ENCODE measurements at places on chromosomes 16 and 17.

DNA sequence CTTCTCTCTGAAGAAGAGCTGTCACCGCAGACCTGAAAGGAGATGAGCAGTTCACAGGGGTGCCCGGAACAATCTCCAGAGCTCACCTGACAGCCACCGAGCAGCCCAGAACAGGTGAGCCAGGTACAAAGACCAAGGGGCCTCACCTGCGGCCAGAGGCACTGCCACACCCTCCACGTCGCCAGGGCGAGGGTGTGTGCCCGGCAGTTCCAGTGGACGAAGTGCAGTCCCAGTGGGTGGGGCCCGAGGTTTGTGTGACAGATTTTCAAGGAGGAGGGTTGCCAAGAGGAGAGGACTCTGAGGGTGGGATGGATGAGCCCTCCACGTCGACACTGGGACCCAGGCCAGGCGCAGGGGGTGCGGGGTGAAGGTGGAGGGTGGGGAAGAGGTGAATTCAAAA lies 61.7 kb downstream of the SMPD3 start:
- no peak for DNase-seq

DNA sequence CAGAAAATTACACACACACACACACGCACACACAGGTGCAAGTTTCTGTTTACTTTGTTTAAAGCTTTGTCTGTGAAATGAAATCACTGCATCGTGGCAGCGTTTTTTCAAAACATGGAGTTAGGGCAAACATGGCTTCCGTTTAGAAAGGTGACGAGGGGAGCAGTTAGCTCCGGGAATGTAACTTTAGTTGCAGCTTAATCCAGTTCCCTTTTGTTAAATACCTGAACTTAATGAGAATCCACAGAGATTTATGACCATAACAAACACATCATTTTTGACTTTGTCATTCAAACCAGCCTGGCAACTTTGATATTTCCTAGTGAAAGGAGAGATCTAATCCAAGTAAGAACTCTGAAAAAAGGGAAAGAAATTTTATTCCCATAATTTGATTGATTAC lies 12.1 kb downstream of the HS3ST3A1 start:
- DNase-seq: no peak

DNA sequence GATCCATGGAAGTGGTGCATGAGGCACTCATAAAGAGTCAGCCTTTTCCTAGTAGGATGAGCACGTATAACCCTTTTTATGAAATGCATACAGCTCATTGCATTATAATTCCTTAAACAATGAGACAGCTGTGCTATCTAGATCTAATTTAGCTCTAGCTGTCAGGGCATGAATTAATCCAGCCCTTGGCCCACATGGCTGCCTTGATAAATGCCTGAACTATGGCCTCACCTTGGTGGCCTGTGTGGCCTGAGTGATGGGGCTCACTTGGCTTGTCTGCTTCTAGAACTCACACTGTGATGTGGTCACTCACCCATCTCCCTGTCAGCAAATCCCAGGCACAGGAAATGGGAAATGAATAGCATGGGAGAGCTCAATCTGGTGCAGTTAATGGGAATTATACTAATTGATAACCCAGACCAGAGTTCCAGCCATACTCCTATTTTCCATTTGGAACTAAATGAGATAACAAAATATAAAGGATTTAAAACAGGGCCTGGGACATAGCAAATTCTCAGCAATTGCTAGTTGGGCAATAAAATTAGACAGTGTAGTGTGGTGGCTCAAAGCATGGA lies 153.6 kb downstream of the HS3ST2 start:
- DNase-seq: no peak

GRCh38 chr17:78637146-78637545 lies 60.0 kb upstream of the DNAH17 start:
- DNase-seq: no peak

GRCh38 chr16:66467611-66468010 lies 40.5 kb downstream of the BEAN1 start:
- DNase-seq: no peak

- DNase-seq: peak; percentile 33
Observed at GRCh38 chr16:83932955-83933673, 19.9 kb upstream of the OSGIN1 start.

DNA sequence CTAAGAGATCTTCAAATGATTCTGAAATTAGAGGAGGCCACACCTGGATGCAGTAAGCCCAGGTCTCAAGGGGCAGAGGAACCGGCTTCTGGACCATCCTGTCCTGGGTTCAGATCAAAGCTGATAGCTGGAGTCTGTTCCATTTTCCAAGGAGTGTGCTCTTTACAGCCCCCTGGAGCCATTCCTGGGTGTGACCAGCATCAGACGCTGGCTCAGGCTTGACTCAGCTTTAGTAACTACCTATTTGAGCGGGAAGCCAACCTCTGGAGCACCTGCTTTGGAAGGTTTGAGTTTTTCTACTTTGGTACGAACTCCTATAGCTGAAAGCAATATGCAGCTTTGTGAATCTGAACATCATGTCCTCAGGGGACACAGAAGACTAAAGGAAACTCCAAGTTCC lies 12.9 kb upstream of the BBS2 start:
- DNase-seq: no peak

DNA sequence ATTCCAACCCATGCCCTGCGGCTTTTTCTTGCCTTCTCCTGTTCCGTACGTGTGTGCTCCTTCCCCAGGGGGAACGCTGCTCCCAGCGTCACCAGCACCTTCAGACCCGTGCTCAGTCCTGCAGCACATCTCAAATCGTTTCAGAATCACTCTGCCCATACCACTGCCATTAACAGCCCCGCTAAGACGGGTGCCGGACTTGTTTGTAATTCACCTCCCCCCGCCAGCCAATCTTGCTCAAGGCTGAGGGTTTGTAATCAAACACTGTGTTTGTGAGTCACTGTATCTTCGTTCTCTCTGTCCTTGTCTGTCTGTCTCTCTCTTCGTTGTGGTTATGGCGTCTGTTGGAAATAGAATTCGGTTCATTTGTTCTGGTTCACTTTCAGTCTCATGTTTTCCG lies 17.3 kb downstream of the CARD14 start:
- no peak for DNase-seq

DNA sequence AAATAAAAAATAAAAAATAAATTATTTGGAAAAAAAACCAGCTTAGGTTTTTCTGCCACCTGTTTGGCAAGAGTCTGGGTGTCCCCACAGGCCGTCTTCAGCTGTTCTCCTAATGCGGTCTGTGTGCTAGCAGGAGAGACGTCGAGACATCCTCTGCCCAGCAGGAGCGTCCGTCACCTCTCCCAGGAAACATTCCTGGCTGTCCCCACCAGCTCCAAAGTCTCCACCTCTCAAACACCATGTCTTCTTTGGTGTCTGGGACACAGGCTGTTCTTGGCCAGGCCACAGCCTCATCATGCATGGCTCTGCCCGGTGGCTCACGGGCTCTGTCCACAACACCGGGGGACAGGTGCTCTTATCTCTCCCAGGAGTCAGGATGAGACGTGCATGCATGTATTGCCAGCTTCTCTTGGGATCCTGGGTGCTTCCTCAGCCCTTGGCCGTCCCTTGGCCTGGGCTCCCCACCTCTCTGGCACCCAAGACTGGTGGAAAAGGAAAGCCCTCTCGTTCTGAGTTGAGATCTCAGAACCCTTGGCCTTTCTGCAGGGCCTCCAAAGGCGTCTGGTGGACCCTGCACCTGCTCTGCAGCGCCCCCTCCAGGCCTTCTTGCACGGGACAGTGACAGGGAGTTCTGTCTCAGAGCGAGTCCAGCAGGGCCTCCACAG lies 84.9 kb upstream of the CBX4 start:
- peak; percentile 72 for DNase-seq

DNA sequence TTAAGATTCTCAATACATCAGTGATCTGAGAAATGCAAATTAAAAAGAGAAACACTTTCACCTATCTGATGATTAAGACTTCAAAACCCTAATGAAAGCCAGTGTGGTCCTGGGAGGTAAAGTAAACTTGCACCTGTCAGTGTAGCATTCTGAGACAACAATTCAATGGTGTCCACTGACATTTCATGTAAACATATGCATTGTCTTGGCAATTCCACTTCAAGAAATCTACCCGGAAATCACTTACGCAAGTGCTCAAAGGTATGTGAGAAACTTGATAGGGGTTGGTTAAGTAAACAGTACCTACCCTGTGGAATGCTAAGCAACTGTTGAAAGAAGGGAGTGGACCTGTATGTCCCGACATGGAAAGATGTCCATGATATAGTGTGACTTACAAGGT lies 2.1 kb downstream of the ST6GALNAC1 start:
- DNase-seq: no peak

GRCh38 chr17:28725166-28725659 lies 820 bp downstream of the TLCD1 start:
- DNase-seq: peak; percentile 33

DNA sequence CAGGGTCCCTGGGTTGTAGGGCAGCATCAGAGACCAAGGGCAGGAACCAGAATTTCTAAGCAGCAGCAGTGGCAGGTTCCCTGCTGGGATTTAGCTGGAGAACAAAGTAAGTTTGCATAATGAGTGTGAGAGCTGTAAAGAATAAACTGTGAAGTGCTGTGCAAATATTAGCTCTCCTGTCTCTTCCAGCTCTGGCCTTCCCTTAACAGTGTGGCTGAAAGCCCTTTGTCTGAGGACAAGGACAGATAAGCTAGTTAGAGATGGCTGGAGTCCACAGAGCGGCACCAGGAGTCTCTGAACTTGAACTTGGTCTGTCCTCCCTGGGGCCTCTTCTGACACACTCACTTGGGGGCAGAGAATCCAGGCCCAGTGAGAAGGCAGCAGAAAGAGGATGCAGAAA lies 98.2 kb upstream of the WSCD1 start:
- no peak for DNase-seq

GRCh38 chr17:37170881-37171425 lies 204.8 kb upstream of the C17orf78 start:
- no peak for DNase-seq

- DNase-seq: no peak
Observed at GRCh38 chr16:77307426-77308162, 108.4 kb downstream of the SYCE1L start.

- peak; percentile 74 for DNase-seq
Observed at GRCh38 chr17:7650509-7651096, at the start of gene ATP1B2. Gene ATP1B2, plus strand, starts transcription at chr17:7650926. Its CDS starts 593 bp downstream, at chr17:7651519.

GRCh38 chr16:138049-138417 lies 440 bp downstream of the NPRL3 start:
- DNase-seq: peak; percentile 25

- peak; percentile 76 for DNase-seq
Observed at GRCh38 chr17:8629371-8630226, 926 bp downstream of the MYH10 start.

- DNase-seq: peak; percentile 59
Observed at GRCh38 chr16:30004811-30005242, 6.0 kb downstream of the DOC2A start.

- DNase-seq: no peak
Observed at GRCh38 chr17:68310152-68310551, 18.9 kb downstream of the ARSG start.

- no peak for DNase-seq
Observed at GRCh38 chr17:17200311-17200710, 5.8 kb downstream of the PLD6 start.

- no peak for DNase-seq
Observed at GRCh38 chr17:56173958-56174835, 20.9 kb downstream of the ANKFN1 start.

DNA sequence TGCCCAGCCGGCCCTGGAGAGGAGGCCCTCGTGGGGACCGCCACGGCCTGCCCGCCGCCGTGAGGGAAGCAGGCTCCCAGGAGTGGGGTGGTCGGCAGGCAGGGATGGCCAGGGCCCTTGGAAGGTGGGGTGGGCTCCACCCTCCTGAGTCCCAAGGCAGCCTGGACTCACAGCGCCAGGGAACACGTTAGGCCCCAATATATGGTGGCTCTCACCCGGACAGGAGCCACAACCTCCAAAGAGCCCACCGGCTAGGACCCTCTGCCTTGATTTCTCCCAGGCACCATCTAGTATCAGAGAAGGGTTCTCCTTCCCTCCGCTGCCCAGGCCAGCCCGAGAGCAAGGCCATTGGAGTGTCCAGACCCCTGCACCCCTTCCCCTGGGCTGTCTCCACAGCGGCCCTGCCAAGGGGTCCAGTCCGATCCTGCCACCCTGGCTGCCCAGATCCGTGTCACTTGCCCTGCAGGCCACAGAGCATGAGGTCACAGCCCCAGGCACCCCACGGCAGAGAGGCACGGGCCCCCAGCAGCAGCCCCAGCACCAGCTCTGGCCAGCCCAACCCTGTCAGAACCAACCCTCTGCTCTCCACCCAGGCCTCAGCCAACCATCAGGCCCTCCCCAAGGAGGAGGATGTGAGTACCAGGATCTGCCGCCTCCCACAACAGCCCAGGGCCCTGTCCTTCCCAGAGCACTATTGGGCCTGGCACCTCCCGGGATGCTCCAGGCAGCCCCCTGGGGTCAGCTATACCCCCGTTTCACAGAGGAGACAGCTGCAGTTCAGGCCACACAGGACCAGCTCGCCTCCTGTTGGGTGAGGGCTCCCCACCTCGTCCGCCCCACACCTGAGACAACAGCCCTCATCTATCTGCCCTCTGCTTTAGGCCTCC lies 1.1 kb upstream of the AXIN1 start:
- peak; percentile 66 for DNase-seq

DNA sequence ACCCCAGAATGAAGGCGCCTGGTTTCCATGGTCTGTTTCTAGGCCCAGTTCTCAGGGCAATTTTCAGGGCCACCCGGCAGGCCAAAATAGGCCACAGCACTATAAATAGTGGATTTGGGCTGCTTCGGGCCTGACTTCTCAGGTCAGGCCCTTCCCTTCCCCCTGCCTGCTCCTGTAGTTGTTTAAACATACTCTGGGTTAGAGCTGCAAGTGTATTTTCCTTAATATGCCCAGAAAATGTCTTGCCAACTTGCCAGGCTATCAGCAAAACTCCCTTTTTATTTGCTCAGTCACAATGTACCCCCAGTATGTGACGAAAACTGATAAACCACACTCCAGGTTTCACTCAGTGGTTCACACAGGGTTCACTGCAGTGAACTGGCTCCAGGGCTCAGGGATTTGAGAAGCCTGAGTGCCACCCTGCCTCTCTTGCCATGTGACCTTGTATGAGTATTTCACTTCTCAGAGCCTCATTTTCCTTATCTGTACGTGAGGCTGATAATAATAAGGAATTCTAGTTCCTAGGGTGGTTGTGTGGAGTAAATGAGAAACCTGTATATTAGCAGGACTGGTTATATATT lies 76.5 kb downstream of the GPRC5B start:
- peak; percentile 49 for DNase-seq

- no peak for DNase-seq
Observed at GRCh38 chr16:85844786-85845185, 45.3 kb downstream of the COX4I1 start.

DNA sequence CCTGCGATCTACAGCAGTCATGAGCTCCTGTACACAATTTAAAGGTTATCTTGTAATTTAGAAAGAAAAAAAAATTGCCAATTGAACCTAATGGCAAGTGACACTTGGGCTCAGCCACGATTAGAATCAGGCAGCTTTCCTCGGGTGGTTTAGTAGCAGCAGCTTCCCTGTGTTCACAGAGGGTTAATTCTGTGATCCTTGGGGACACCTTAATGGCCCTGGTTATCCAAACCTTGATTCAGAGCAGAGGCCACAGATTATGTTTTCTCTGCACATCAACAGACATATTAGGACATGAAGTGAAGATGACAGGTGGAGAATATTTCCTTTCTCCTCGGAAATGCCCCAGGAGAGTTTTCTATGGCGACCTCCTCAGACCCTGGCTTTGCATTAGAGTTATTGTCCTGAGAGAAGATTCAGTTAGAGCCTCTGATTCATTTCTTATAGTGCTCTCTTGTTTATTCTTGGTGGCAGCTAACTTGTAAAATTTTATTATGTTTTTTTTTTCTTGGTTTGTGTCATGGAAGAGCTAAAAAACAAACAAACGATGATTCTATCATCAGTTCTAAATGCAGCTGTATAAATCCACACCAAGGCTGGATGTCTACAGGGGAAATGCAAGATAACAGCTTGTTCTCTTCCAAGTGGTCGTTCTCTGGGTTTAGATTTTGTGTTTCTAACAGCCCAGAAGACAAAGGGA lies 351.2 kb upstream of the DYNLRB2 start:
- no peak for DNase-seq

Measured in right cardiac atrium (tissue), 5 donors.